NCI-H1417 (cell line): ENCODE measurements at places on chromosomes 1 and 21.

DNA sequence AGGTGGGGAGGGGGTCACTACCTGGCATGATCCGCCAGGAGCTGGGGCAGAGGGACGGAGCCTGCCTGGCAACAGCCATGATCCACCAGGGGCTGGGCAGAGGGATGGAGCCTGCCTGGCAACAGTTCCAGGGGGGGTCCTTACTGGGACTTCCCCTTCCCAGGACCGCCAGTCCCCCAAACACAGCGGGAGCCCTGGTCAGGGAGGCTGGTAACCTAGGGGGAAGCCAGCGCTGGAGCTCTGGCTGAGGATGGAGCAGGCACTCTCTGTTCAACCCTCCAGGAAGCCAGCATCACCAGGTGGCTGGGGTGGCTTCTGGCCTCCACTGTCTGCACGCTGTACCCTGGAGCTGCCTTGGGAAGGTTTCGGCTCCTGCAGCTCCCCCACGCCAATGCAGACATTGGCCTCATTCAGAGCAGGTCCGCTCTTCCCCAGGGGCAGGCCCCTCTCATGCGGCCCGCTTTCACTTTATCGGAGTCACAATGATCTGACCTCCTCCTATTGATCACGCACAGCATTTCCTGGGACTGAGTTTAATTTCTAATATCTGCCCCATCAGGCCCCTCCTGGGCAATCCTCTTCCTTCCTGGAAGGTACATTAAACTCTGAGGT, 68.4 kb upstream of the ABCG1 start:
- no peak for DNase-seq

GRCh38 chr1:92832537-92833114, 786 bp downstream of the RPL5 start:
- DNase-seq: no peak

- DNase-seq: no peak
Observed at GRCh38 chr21:32560896-32561295, 24.4 kb downstream of the TCP10L start.

- no peak for DNase-seq
Observed at GRCh38 chr1:240174734-240175133, 83.1 kb downstream of the FMN2 start.
